ENCODE measurements at places on chromosomes 4 and X.

GRCh38 chr4:183099537-183100297, 660 bp downstream of the WWC2 start:
- peak; percentile 5 for DNase-seq

GRCh38 chrX:131728295-131729145, 184.6 kb downstream of the OR13H1 start:
- peak; percentile 53 for DNase-seq

DNA sequence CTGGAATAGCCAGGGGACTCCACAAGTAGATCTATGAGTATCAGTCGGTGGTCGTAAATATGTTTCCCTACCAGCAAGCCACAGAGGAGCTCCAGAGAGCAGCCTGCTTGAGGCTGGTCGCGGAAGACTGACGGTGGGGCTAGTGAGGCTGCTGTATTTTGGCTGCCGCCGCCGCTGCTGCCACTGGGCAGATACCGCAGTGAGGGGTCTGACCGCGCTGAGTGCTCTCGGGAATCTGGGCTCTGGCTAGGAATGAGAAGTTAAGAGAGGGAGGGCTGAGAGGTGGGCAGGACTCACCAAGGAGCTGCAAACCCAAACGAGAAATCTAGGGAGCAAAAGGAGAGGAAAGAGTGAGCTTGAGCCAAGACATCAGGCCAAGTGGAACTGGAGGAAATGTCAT, at the start of gene EXOC1L:
TSS of gene EXOC1L (plus strand) at position 157 of the 400 bp plus-strand sequence. CDS start at position 394, 237 bp downstream.
- DNase-seq, result no peak

- no peak for DNase-seq
Measured at GRCh38 chr4:108933046-108933445, 170.2 kb upstream of the ETNPPL start.

- DNase-seq, result no peak
Measured at GRCh38 chr4:5678977-5679376, 29.4 kb downstream of the EVC2 start.

DNA sequence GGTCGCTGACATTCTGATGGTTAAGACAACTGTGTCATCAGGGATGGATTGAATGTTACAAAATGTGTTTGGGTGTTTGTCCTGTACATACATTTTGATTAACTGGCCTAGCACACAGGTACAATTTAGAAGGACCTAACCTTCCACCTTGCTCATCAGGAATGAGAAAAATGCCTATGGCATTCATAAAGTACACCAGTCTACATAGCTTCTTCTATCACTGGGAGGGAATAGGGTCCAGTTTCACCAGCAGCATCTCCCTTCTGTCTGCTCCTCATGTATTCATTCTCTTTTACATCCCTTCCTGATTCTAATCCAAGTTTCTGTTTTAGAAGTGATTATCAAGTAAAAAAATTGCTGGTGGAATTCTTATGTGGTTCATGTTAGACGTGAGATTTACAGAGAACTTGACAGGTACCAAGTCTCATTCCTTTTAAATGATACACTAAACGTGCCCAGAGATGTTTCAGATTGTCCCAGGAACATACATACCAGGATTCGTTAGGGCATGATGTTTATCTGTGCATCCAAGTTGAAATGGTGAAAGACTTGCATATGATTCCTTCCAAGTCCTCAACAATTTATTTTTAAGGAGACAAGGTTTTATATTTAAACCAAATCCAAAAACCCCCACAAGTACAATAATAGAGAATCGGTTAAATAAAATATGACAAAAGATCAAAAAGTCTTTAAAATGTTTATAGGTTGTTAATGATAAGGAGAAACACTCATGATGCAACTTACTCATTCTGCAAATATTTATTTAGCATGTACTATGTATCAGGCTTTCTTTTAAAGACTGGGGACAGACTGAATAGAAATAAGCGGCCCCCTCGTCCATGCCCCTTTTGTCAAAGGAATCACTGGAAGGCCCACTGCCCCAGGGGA, 359.1 kb downstream of the ZNF674 start:
- no peak for DNase-seq

DNA sequence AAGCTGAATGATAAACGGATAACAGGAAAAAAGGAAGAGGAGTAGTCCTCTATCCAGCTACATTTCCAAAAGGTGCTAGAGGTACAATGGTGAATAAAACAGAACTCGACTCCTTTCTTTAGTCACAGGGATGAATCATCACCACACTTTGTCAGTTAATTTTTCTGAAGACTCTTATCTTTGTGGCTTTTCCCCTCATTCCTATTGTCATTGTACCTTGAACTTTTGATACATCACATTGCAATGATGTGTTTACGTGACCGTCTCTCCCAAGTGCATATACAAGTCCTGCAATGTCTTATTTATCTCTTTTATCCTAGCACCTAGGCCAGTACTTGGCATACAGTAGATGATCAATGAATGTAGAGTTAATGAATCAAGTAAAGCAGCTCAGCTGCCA, 134.7 kb downstream of the LHFPL1 start:
- no peak for DNase-seq

- DNase-seq, result no peak
Measured at GRCh38 chr4:101669138-101669831, 121.2 kb upstream of the BANK1 start.

DNA sequence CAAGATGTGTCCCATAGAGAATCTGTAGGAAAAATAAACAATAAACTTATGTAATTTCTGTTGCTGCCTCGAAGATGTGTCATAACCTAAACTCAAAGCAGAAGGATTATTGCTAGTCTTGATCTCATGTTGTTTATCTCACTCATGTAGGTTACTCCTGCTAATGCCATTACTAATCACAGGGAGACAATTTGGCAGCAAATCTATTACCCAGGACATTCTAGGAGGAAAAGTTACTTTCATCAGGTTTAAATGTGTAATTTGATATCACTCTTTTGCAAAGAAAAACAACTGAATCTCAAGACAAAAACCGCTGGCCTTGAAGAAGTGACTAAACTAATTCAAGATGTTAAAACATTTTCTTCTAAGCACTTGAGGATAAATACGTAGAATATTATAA, 34.0 kb downstream of the LDOC1 start:
- no peak for DNase-seq

DNA sequence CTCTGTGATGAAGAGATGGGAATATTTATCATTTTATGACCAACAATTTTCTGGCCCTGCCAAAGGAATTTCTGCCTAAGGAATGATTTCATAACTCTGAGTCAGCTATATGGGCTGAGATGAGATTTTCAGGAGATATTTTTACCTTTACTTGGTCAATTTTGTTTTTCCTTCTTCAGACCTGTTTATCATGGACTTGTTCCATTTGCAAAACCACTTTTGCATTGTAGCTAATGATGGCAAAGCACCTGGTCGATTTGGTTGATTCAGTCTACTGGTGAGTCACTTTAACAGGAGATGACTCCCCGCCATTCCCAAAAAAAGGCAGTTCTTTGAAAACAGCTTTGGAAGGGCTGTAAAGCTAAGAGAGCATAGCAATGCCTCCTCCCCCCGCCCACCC, 53.3 kb downstream of the TEX13A start:
- no peak for DNase-seq

DNA sequence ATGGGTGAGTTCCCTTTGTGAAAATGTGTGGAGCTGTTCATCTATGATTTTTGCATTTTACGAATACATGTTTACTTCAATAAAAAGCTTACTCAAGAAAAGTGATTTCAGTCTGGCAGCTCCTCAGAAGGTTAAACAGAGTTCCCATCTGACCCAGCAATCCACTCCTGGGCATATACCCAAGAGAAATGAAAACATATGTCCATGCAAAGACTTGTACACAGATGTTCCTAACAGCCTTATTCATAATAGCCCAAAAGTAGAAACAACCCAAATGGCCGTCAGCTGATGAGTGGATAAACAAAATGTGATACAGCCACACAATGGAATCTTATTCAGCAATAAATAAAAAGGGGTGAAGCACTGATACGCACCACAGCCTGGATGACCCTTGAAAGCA, 20.8 kb downstream of the CLCN4 start:
- DNase-seq, result no peak

- DNase-seq, result peak; percentile 67
Measured at GRCh38 chr4:169611991-169612870, at the start of gene NEK1. Gene NEK1 (minus strand): TSS chr4:169612583. CDS start chr4:169602630, 9,953 bp downstream.

GRCh38 chrX:125198546-125198945, 121.1 kb upstream of the TEX13C start:
- no peak for DNase-seq

GRCh38 chr4:86942185-86942666, 7.4 kb downstream of the AFF1 start:
- DNase-seq, result no peak

- DNase-seq, result no peak
Measured at GRCh38 chr4:21949073-21949457, 493 bp upstream of the KCNIP4 start.

DNA sequence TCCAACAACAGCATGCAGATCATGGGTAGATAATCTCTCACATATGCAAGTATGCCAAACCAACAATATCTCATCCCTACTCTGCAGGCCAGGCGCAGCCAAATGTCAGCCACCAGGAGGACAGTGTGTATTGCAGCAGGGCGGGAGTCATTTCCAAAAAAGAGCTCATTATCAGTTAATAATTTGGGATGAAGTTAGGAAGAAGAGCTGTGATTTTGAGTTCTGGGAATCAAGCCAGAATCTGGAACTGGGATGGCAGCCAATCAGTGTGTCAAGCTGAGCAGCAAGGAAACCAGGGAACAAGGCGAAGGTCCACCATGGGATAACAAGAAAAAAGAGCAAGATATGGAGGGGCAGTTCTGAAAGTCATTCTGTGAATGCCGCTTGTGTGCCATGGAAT, 88.2 kb upstream of the CAMK2D start:
- DNase-seq, result no peak

DNA sequence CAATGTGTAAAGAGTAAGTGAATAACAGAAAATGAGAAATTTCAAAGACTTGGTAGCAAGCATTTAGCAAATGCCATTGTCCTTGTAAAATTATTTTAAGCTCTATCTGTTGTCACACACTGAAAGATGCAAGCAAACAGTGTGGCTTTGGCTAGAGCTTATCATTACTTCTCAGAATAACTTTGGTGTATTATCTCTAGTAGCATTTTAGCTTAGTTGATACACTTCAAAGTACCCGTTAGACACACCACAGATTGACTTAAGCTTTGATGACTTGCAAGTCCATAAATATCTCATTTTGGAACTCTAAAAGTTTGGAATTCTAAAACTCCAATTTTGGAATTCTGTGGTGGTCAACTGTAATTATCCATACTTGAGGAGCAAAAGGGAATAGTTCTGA, 98.6 kb downstream of the PDLIM5 start:
- no peak for DNase-seq

- no peak for DNase-seq
Measured at GRCh38 chrX:39487166-39487968, 610.4 kb downstream of the BCOR start.

GRCh38 chr4:8831221-8832112, 40.2 kb downstream of the HMX1 start:
- DNase-seq, result no peak

GRCh38 chr4:52107336-52107735, 56.2 kb downstream of the SPATA18 start:
- DNase-seq, result no peak

DNA sequence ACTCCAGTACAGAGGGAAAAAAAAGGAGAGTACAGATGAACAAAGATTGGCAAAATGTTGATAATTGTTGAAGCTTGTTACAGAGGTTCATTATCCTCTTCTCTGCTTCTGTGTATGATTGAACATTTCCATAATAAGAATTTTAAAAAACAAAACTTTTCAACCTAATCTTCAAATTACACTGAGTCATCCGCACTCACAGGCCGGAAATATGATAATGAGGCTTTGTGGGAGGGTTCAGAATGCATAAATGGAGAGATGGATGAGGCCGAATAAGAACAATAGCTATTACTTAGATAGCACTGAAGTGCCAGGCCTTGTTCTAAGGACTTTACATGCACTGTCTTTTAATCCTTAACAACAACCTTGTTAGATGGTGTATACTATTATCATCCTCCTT, 4.6 kb upstream of the ERCC6L start:
- no peak for DNase-seq

DNA sequence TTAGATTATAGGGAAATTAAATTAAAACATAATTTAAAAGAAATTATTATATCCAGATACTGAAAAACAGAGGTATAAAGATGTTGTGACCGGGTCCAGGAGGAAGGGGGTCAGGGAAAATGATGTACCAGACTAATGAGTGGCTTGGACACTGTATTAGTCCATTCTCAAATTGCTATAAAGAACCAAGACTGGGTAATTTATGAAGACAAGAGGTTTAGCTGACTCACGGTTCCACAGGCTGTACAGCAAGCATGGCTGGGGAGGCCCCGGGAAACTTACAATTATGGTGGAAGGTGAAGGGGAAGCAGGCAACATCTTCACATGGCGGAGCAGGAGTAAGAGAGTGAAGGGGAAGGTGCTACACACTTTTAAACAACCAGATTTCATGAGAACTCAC, 3.4 kb upstream of the FAM9B start:
- no peak for DNase-seq

DNA sequence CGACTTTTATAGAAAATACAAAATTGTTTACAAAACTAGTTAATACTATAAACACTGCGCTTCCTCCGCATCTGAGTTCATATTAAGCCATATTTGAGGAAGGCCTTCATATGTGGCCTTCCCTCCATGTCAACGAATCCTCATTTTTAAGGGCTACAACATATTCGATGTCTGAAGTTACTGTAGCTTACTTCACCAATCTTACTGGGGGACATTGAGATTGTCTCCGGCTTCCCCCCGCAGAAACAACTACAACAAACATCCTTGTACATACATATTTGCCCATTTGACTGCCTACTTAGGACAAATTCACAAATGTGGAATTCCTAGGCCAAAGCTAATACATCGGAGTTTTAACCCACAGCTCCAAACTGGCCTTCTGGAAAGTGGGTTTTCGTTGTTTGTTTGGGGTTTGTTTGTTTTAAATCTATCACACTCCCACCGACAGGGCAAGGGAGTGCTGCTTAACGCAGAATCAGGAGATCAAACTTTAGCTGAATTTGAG, 581 bp upstream of the FAM114A1 start:
- no peak for DNase-seq

GRCh38 chr4:72846280-72847111, 223.0 kb downstream of the COX18 start:
- DNase-seq, result no peak

DNA sequence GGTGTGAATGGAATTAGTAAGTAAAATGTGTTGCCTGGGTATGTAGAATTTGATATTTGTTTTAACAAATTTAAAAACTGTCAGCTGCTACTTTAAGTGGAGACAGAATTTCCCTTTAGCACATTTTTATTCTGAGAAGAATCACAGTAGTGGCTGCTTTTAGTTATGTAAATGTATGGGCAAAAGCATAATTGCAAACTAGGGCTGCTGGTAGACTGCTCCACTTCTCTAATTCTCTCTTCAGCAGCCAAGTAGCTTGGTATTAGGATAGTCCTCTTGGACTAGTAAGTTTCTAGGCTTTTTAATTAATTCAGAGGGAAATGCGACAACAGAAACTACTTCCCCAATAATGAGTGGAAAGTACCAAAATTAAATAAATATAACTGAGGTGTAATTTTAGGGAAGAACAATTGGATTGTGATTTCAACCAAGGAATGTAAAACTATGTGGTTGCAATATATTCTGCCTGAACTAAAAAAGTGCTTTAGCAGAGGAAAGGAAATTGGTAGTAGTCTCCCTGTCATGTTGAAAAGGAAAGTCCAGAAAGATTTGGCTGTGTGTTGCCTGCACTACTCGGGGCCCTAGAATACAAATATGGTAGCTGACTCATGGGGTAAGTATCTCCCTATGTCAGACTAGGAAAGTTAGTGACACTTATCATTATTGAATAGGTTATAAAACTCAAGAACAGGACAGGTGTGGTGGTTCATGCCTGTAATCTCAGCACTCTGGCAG, 9.2 kb upstream of the EIF4E start:
- DNase-seq, result no peak

- no peak for DNase-seq
Measured at GRCh38 chr4:110484029-110484428, 8.1 kb downstream of the ENPEP start.

Data from hypothalamus (tissue), 51 donors.